T47D (cell line): ENCODE measurements at places on chromosomes 4 and X.

DNA sequence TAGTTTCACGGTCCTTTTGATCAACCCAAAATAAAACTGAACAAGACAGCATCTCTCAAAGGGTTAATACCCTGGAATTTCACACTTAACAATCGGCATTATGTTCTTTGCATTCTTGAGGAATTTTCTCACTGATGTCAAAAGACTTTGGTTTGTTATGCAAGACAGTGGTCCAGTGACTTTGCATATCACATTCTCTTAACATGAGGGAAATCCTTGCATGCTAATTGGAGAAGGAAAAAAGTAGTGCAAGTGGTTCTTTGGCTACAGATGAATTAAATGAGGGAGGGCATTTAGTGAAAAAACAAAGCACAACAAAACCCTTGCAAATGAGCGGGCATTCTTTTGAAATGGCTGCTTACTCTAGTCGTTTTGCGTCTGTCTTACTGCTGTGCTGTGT is 105.1 kb upstream of the LIMCH1 start:
- DNase-seq = peak; percentile 12

GRCh38 chr4:38468339-38468866 is 195.6 kb upstream of the KLF3 start:
- DNase-seq = no peak

DNA sequence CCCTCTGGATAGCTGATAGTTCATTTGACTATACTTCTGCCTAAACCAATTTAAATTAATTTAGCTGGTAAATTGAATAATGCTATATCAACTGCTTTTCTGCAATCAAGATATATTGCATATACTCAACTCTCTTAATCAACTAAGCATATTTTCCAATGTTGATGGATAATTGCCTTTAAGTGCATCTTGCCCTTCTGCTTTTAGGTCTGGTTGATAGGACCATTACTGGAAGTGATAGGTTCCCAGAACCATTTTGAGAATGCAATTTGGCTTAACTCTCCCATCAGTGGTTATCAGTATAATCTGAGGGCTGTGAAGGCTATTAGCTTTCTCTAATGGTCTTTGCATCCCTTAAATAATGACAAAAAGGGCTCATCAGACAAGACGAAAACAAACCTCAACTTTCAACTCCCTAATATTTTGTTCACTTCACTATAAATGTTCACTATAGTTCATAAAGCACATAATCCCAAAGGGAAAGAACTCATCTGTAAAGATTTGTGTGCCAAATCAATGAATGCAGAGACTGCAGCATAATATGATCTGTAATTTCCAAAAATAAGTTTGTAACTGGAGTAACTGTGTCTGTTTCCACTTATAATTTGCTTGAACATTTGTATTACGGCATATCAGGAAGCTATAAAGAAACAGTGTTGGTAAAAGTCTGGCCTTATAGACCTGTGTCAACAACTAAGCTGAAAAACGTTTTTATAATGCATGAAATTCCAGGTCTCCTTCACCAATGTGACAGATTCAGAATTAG is 273.6 kb downstream of the FBXO8 start:
- DNase-seq = no peak

- DNase-seq = peak; percentile 91
Observed at GRCh38 chr4:127575888-127576287, 56.9 kb upstream of the INTU start.

DNA sequence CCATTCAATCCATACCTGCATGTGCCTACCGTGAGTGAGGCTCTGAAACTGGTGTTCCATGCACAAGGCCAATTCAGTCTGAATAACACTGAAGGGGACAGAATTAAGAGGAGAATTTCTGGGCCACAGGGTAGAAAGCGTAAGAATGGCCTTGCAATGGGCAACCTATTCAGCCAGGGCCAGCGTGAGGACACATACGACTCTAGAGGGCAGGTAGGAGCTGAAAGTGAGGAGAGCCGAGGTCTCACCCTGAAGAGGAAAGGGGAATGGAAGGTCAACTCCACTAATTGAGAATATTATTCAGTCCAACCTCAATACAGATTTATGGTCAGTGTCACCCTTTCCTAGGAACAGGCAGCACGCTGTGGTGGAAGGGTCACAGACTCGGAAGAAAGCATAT is 202.2 kb downstream of the TRIML1 start:
- DNase-seq = no peak

DNA sequence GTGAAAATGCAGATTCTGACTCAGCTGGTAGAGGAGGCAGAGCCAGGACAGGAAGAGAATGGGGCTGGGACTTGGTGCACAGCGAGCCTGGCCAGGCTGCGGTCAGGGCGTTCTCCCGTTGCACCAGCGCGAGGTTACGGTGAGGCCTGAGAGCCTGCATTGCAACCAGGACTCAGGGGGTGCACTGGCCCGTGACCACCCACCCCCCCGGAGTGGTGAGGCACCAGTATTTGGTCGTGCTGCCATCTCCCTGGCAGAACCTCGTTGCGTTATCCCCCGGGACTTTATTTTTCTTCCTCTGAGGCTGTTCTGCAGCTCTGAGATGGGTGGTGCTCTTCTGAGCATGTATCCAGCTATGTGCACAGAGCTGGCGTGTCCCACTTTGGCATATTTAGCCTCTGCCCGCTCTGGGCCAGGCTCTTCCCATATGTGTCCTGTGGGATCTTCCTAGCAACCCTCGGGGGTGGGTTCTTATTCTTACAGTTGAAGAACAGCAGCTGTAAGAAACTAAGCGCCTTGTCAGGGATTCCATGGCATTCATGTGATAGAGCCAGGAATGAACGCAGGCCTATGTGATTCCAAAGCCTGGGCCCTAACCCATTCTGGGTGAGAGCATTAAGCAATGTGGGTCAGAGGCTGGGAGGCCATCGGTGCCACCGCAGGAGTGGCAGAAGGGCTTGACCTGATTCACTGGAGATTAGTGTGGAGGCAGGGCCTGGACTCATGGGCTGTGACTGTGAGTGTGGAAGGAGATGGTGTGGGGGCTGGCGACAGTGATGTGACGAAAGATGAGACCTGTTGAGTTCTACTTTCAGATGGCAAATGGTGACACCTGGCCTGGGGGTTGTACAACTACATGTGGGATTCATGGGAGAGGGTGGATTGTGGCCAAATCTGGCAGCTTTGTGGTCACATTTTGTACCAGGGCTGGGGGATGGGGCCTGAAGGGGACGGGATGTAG is 3.1 kb downstream of the TADA2B start:
- DNase-seq = no peak

- DNase-seq = no peak
Observed at GRCh38 chrX:12702509-12703091, 88.6 kb upstream of the PRPS2 start.

DNA sequence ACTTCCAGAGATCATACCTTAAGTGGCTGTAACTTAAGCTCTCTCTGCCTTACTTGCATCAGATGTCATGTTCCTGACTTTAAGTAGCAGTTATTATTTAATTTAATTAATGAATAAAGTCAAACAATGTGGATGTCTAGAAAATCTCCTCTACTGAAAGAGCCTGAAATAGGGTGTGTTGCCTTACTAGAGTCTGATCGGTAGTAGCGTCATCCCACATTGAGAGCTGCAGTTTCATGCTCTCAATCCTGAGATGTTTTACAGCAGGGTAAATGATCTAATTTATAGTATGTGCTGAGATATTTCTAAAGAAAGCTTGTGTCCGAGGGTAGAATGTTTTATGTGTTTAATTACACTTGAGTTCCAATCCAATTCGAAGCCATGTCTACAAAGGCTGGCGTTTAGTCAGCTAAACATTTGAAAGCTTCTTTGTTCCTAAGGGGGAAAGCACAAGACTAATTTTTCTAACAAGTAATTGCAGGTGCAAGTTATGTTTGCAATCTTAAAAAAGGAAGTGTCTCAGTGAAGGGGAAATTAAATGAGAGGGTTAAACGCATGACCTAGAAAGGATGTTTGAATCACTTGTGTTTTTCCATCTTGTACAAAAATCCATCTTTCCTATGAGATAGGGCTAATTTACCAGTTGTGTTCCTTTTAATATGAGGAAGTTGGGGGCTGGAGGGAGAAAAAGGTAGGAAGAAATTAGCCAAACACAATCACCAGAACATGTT is 391.0 kb upstream of the MAGEB2 start:
- no peak for DNase-seq

GRCh38 chr4:57426779-57427395 is 316.7 kb upstream of the IGFBP7 start:
- DNase-seq = peak; percentile 20

- DNase-seq = no peak
Observed at GRCh38 chr4:158816955-158817354, 48.1 kb downstream of the FNIP2 start.

- DNase-seq = no peak
Observed at GRCh38 chr4:91758487-91758886, 545.3 kb upstream of the GRID2 start.

DNA sequence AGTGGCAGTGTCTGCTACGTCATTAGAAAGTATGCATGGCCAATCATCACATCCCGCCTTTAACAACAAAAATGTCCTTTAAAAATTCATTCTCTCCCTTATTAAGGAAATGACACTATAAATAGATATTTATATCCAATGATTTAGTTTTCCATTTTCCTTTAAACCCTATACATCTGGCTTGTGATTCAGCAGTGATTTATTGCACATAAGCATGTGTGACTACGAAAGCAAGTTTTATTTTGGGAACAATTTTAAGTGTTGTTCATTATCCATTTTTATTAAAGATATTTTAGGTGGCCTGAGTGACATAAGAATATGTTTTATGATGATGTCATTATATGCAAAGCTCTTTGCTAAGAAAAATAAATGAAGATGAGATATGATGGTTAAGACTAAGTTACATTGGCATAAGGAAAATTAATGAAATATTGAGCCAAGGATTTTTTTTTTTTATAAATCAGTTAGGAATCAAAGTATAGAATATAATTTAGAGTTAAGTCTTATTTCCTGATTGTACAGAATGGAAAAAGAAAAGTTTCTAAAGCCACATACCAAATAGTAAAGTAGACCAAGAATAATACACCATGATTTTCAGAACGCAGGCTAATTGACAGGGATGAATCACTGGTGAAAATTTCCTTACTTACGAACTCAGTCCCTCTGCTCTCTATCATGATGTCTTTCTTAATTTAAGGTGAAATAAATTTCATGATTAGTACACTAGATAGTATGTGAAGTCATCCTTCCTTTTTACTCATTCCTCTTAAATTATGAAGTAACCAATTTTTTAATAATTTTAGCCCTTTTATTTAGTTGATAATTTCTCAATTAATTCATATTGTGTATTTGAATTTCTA is 822.4 kb downstream of the FAT4 start:
- no peak for DNase-seq

DNA sequence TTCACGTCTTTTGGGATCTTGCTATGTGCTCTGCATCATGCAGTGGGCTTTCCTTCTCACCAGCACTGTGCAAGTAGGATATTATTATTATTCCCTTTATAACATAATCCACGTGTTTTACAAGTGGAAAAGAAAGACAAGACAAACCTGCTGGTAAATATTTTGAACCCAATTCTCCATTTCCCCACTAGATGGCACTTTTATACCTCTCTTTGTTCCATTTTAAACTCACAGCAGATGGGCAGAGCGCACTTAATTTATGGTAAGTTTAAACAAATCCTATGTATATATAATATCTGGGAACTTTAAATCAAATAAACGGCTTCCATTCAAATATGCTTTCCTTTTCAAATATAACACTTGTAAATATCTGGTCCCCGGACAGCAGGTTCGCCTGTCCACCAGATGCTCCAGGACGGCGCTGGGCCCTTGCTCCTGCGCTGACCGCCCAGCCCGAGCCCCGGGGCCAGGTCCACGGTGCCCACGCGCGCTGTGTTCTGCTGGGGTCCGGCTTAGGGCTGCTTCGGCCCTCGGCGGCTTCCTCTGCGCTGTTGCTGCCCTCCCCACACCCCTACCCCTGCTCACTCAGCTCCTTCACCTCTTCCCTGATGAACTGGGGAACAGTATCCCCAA is 31.1 kb downstream of the F11 start:
- peak; percentile 59 for DNase-seq

GRCh38 chr4:115489279-115489678 is 375.9 kb upstream of the NDST4 start:
- DNase-seq = no peak

DNA sequence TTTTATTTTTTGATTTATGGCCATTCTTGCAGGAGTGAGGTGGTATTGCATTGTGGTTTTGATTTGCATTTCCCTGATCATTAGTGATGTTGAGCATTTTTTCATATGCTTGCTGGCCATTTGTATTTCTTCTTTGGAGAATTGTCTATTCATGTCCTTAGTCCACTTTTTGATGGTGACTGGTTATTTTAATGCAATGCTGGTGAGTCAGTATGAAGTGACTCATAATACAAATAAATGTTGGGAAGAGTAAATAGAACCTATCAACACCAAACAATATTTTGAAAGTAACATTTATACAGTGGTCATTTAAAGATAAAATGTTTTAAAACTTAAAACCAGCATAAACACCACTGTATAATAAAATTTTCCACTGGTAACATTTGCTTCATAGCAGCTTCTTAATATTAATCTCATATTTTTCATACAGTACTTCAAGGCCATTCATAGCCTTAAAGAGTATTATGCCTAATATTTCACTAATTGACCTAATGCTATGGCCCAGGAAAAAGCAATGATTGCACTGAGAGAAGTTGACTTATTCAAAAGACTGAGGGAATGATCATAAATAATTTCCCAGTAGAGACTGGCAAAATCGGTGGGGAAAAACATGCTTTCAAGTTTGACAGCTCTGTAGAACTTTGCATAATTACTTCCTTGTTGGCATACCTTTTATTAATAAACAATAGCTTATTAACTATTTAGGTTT is 33.9 kb downstream of the CASK start:
- DNase-seq = no peak

DNA sequence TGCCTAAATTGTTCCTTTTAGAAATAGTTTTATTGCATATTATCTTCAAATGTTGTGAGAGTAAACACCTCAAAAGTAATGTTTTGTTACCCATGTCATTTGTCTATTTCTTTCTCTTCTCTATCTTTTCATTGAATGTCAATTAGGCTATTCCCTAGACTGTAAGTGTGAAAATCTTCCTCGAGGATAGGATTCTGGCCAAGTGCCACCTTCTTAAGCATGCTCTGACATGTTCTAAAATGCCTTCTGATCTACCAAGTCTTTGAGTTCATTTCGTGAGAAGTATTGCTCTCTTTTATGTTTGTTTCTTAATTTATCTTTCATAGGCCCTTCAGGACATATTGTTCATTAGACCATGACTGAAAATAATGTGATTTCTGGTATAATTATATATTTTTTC is 44.1 kb upstream of the TLL1 start:
- peak; percentile 39 for DNase-seq

DNA sequence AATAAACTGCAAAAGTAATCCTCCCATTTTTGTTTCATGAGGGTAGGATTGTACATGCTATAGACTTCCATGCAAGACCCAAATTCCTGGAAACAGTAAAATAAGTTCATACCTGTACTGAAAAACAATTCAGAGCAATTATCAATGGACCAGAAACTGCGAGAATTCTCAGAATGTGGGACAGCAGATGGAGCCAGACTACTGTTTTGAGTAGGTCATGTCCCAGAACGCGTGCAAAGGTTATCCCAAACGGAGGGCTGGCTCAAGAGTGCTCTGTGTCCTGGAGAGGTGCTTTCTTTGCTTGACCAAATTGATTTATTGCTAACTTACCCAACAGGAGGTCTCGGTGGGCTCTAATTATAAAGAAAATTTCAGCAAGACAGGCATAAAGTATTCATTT is 1.7 kb upstream of the MAGEH1 start:
- DNase-seq = no peak

GRCh38 chr4:84232309-84233095 is 266.6 kb downstream of the NKX6-1 start:
- no peak for DNase-seq

GRCh38 chr4:22764183-22764582 is 71.4 kb downstream of the GBA3 start:
- no peak for DNase-seq

- DNase-seq = no peak
Observed at GRCh38 chrX:64994131-64994798, 18.0 kb upstream of the ZC4H2 start.
